Chondrocyte (in vitro differentiated cells): ENCODE measurements at places on chromosomes 5 and 9. TPM values are rescaled to one million over a fixed set of nuclear protein-coding genes. Genes with fewer than 3 reads are reported as not detected.

TAF1L gene
- total RNA-seq, result 0.02 TPM in 1 of 3 replicates, not detected in the others

MARCOL gene
- not detected in 3 replicates for total RNA-seq

ATP10B gene
- total RNA-seq, result not detected in 3 replicates

HMMR gene
- 3.7 to 4.2 TPM (median 3.9 TPM) in 3 replicates for total RNA-seq

GABRA6 gene
- total RNA-seq, result not detected in 3 replicates
